ENCODE measurements at places on chromosomes 1 and 21.

DNA sequence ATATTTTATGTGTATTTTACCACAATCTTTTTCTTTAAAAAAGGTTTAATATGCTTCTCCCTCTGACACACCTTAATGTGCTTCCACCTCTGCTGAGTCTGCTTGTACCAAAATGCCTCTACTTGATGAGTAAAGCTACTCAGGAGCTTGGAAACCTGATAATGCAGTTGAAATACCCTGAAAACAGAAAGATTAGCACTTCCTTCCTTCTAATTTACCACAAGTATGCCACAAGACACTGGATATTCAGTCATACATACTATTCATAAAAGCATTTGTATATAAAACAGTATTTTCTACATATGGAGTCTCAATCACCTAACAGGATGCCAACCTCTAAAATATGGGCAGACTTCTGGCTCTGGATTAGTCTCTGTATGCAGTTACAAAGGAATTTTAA lies 55.0 kb downstream of the SLC35D1 start:
- DNase-seq: no peak

- DNase-seq: no peak
These were observed 127.5 kb downstream of the RHOU start for GRCh38 chr1:228862542-228863505.

- DNase-seq: peak; percentile 40
These were observed 56.8 kb downstream of the PLD5 start for GRCh38 chr1:242467556-242468145.

DNA sequence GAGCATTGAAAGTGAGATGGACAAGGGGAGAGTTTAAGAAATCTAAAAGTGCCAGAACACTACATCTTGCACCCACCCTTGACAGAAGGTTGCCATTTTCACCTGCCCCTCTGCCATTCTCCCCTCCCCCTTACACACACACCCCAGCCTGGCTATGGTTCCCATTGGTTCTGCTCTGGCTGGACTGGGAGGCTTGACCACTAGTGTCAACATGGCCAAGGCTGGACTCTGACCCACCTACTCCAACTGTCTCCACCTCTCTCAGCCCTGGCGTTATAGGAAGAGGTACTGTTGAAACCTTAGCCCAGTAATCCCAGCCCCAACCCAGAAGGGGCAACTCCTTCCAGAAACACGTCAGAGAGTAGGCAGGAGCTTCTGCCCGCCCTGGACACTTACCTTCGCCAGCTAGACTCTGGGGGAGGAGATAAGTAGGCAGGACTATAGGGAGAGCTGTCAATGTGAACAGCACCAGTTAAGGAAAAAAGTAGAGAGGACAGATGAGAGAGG lies 4.5 kb downstream of the CRTC2 start:
- DNase-seq: no peak

GRCh38 chr1:22851517-22851916 lies 121.1 kb downstream of the LACTBL1 start:
- no peak for DNase-seq

DNA sequence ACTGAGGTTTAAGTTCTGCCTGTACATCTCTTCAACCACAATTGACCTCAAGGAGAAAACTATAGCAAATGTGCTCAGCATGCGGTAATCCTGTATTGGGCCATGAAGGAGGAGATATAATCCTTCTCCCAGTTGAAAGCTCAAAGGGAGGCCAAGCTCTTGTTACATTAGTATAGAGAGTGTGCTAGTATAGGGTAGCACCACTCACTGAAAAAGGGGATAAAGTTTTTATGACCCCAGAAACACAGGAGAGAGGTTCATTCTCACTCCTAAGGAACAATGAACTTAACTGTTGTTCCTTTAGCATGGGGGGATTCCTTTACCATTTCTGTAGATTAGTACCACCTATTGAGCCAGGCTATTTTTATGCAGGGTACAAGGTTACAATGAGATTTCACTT lies 267.7 kb downstream of the LRRIQ3 start:
- DNase-seq: no peak

DNA sequence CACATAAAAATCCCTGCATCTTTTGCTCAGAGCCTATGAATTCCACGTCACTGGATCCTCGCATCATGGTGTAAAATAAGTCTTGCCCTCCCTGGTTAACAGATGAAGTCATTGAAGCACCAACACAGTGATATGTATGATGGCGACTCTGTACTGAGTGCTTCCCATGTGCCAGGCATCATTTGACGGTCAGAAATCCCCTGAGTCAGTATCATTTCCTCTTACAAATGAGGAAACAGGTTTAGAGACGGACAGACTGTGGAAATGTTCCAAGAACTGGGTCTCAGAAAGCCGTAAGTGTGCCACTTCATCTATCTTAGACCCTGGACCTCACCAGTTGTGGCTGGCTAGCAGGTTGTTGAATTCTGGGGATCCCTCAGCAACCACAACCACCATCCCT lies 5.1 kb upstream of the OLFML2B start:
- DNase-seq: no peak

GRCh38 chr1:161944381-161944780 lies 79.3 kb downstream of the OLFML2B start:
- DNase-seq: no peak

DNA sequence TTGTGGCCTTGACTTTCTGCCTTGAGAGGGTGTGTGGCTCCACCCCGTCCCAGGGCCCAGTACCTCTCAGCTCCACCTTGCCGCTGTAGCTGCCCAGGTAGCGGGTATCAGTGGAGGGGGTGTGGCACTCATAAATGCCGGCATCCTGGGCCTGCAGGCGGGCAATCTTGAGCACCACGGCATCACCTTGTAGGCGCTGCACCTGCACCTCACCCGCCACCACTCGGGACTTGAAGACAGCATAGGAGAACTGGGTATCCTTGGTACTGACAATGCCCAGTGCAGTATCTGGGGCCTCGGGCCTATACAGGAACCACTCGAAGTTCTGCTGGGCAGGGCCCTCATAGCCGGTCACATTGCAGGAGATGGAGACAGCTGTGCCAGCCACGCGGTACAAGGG lies 3.6 kb downstream of the IGSF8 start:
- DNase-seq: no peak

All from ELR (cell line).